Gastrocnemius medialis (tissue), 4 donors: ENCODE measurements at places on chromosomes 2 and 18.

- no peak for DNase-seq
Observed at GRCh38 chr2:46697830-46698323, 217.7 kb downstream of the MCFD2 start.

DNA sequence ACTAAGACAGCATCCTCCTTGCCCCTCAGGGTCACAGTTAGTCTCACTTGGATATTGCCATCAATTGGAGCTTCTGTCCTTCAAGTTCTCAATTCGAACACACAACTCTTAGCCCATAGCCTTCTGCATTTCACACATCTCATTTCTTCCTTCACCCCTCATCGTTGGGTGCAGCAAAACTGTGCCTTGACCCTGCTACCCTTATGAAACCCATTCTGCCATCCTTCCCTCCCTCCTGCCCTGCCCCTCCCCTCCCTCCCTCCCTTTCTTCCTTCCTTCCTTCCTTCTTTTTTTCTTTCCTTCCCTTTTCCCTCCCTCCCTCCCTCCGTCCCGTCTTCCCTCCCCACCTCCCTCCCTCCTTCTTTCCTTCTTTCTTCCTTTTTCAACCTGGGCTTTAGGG lies 80.7 kb upstream of the CYRIA start:
- DNase-seq = no peak

DNA sequence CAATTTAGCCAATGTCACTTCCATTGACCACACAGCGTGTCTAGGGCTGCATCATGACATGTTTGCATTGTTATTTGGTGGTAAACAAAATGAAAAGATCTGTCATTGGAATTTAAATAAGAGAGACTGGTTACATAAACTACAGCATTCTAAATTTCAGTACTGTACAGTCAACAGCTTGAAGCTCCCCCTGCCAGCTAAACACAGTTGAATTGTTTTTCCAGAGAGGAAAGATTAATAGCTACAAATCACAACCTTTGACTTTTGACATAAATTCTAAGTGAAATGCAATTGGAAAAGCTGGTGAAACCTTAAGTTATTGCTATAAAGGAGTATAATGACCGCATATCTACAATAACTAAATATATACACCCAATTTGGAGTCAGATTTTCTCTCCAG lies 1600.0 kb upstream of the ACVR2A start:
- no peak for DNase-seq

DNA sequence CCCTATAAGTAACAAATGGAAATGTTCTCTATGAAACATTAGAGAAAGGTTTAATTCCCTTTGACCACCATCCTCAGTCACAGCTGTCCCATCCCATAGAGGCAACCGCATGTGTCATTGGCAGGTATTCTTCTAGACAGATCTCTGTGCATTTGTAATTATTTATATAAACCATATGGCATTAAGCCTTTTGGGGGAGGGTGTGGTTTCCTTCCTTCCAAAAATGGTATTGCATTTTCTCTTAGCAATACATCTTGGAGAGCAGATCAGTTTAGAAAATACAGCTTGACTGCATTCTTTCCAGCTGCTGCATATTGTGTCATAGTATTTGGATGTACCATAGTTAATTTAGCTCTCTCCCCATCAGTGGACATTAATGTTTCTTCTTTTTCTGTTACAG lies 57.7 kb downstream of the LCLAT1 start:
- no peak for DNase-seq

GRCh38 chr2:182891611-182892010 lies 25.2 kb upstream of the FRZB start:
- DNase-seq = no peak

GRCh38 chr2:17035010-17035409 lies 369.4 kb upstream of the CYRIA start:
- DNase-seq = no peak

DNA sequence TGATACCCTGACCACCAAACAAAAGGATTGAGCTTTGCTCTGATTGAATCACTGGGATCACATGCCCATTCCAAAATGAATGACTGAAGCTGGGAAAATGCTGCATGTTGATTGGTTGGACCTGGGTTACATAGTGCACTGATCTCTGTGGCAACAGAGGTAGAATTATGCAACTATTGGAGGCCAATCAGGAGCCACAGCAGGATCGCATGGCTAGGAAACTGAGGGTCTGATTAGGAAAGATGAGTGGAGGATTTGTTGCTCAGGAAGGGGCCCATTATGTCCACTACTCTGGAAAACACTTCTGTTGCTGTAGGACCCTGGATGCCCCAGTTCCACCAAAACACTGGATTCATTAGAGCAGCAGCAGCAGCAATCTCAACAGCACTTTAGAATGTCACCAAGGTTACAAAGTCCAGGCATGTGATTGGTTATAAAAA lies 25.9 kb upstream of the SGPP2 start:
- DNase-seq = no peak

- no peak for DNase-seq
Observed at GRCh38 chr2:234814374-234814773, 137.4 kb upstream of the SH3BP4 start.

DNA sequence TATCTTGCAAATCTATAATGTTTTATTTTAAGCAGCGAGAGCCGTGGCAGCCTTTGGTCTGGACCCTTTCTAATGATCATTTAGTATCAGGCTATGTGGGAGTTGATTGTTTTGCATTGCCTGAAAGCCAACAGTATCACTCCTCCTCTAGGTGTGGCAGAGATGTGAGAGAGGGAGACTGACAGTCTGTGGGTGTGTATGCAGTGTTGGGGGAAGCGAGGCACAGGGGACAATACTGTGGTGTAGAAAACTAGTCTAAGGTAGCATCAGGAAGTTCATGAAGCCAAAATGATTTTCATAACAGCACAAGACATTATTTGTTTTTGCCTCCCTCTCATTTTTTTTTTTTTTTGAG lies 13.4 kb upstream of the IL37 start:
- DNase-seq = no peak

DNA sequence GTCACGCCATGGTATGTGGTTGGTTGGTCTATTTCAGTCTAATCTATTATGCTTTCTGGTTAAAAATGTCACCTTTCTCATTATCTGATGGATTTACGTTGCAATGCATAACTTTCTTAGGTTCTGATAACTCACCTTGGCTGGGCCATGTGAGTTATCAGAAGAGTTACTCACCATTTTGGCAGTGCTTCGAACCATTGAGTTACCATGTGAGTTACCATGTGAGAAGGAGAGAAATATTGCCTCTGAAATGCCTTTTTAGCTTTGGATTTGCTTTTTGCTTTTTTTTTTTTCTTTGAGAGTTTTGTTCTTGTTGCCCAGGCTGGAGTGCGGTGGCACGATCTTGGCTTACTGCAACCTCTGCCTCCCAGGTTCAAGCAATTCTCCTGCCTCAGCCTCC lies 1.6 kb downstream of the SMARCAL1 start:
- DNase-seq = no peak

DNA sequence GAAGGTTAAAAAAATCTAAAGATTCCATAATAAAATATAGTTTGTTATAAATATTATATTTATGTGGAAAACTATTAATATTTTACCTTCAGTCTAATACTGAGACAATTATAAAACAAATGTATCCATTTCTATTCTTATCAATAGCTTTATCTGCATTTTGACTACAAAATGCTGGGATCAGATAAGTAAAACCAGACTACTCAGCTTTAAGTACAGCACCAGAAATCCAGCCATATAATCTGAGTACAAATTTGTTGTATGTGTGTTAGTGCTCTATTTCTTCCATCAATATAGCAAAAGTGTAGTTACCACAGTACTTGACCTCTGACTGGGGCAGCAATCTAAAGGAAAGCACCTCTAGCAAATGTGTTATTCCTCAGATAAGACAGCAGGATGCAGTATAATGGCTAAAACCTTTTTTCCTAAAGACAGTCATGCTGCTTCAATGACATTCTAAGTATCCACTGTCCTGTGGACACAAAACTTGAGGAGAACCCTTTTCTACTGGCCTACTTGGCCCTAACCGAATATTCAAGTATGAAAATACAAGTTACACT lies 68.1 kb downstream of the OLA1 start:
- DNase-seq = no peak

GRCh38 chr2:144995482-144995881 lies 475.6 kb upstream of the ZEB2 start:
- DNase-seq = no peak

DNA sequence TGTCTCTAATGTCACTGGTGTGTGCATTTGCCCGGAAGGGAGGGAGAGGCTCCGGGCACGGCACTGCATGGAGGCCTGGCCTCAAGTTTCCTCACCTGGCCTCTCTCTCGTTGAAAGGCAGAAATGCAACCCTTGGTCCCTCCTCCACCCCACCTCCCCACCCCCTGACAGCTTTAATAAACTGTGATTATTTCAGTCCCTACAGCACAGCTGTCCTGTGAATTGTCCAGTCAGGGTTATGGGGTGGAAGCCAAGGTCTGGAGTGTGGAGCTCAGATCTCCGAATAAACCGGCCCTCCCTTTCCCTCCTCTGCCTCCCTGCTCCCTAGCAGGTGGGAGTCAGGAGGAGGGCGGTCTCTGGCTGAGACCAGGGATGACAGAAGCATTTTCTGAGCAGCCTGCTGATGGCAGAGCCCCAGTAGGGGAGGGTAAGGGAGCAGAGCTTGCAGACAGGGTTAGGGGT lies 199.2 kb upstream of the SMAD2 start:
- no peak for DNase-seq

- no peak for DNase-seq
Observed at GRCh38 chr2:66569321-66569851, 134.5 kb downstream of the MEIS1 start.

- no peak for DNase-seq
Observed at GRCh38 chr18:31241900-31242409, 76.0 kb upstream of the DSG1 start.

- DNase-seq = no peak
Observed at GRCh38 chr2:19369341-19369955, 11.0 kb upstream of the OSR1 start.

DNA sequence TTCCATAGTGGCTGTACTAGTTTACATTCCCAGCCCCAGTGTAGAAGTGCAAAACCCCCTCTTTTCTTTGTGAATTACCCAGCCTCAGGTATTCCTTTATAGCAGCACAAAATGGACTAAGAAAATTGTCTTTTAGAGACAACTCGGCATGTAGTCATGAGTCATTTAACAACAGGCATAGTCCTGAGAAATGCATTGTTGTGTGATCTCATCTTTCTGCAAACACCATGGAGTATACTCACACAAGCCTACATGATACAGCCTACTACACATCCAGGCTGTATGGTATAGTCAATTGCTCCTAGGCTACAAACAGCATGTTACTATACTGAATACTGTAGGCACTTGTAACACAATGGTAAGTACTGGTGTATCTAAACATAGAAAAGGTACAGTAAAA lies 44.4 kb upstream of the MBP start:
- no peak for DNase-seq

GRCh38 chr18:10923551-10924070 lies 225.8 kb downstream of the PIEZO2 start:
- DNase-seq = no peak

DNA sequence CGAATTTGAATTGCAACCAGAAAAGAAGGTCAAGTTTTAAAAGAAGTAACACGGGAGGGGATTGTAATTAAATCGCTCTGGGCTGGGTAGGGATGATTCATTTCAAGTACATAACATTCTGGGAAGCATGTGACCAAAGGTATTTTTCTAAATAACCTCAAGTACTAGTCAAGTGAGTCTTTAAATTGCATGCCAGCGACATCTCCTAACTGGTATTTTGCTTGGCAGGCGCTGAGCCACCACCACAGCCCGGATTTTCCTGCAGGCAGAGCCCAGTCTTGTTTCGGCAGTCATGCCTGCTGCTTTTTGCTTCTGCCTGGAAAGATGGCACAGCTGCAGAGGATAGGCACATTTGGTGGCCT lies 33.7 kb upstream of the NPAS2 start:
- peak; percentile 63 for DNase-seq

GRCh38 chr2:30781961-30782533 lies 25.2 kb downstream of the CAPN13 start:
- no peak for DNase-seq

GRCh38 chr2:118044103-118044716 lies 30.3 kb upstream of the CCDC93 start:
- no peak for DNase-seq

DNA sequence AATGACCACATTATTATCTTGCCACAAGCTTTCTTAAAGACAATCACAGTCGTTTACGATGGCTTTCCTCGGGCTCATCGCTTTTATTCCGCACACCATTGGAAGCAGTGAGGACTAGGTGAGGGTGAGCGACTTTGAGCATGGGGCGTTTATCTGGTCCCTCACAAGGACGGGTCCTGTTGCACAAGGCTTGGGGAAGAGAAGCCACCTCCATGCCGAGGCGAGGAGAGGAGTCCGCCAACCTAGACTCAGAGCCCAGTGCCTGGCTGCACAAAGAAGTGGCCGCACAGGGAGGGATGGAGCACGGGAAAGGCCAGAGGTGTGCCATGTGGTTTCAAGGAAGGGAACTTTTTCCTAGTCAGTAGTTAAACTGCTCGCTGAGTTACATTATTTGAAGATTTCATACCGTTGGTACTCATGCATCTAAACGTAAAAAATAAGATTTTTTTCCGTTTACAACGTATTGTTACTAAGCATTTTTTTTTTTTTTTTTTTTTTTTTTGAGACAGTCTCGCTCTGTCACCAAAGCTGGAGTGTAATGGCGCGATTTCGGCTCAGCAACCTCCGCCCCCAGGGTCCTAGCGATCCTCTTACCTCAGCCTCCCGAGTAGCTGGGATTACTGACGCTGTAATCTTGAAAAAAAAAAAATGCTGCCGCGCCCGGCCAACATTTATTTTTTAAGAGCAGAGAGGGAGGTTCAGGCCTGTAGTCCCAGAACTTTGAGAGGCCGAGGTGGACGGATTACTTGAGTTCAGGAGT lies 849 bp upstream of the CYP27C1 start:
- no peak for DNase-seq

DNA sequence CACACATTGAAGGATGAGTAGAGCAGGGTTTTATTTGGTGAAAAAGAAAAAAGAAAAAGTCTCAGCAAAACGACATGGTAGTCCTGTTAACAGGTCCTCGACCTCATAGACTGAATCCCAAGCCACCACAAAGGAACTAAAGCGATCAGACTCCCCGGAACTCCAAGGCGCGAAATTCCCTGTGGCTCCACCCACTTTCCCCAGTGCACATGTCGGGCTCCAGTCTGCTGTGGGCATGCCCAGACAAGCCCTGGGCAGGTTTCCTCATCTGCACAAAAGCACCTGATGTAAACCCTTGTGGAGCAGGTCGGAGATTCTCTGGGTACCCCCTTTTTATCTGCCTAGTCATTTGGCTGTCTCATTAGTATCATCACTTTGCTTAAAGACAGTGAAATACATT lies 170.7 kb upstream of the FSIP2 start:
- no peak for DNase-seq

DNA sequence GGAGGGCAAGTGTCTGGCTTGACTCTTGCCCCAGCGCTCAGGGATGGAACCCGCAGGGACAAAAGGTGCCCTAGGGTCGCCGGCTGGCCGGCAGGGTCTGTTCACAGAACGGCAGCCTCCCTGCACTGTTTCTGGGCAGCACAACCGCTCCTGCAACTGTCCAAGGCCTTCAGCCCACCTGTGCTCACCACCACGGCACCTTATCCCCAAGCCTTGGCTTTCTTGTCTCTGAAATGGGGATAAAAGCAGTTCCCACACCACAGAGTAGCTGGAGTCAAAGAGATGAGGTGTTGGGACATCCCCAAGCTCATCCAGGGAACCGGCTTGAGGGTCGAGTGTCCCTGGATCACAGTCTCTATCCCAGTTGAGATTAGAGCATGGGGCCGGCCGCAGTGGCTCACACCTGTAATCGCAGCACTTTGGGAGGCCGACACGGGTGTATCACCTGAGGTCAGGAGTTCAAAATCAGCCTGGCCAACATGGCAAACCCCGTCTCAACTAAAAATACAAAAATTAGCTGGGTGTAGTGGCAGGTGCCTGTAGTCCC lies 4.7 kb downstream of the SNORC start:
- no peak for DNase-seq

GRCh38 chr2:121128741-121129659 lies 156.0 kb downstream of the TFCP2L1 start:
- no peak for DNase-seq
